ENCODE measurements at places on chromosomes 16 and 17. TPM values are rescaled to one million over a fixed set of nuclear protein-coding genes. Genes with fewer than 3 reads are reported as not detected.

Gene HNF1B
- not detected for total RNA-seq

Gene NPIPA8
- total RNA-seq: 7.6 TPM

Gene KLHL10
- 0.25 TPM for total RNA-seq

Gene COL1A1
- 41.1 TPM for total RNA-seq

Gene SLX1A
- 10.1 TPM for total RNA-seq

Gene PRDM7
- not detected for total RNA-seq

Gene GPRC5B
- 37.9 TPM for total RNA-seq

Gene PRSS53
- 1.5 TPM for total RNA-seq

Gene KCNG4
- not detected for total RNA-seq

Gene CACNB1
- total RNA-seq: 30.2 TPM

Gene AANAT
- not detected for total RNA-seq

Gene AATK
- 7.9 TPM for total RNA-seq

Gene ADCY9
- total RNA-seq: 7.1 TPM

Gene PYCARD
- total RNA-seq: 3.2 TPM

Gene CDH5
- total RNA-seq: 6.9 TPM

Gene TPPP3
- 4.4 TPM for total RNA-seq

Gene HCRT
- total RNA-seq: not detected

Gene CDK3
- 3.0 TPM for total RNA-seq

Gene KCNH6
- 0.25 TPM for total RNA-seq

Gene OTOA
- total RNA-seq: 0.25 TPM

Gene CNTNAP1
- total RNA-seq: 6.6 TPM

Gene HEATR9
- total RNA-seq: not detected

Gene CNTD1
- 1.5 TPM for total RNA-seq

Gene MFAP4
- total RNA-seq: 2.0 TPM

Gene LRRC37A
- 3.0 TPM for total RNA-seq

Gene GCGR
- total RNA-seq: not detected

Gene SCNN1G
- total RNA-seq: 0.98 TPM

Gene ZP2
- not detected for total RNA-seq

Gene CTCF
- total RNA-seq: 46.2 TPM

Gene FBXL16
- 9.3 TPM for total RNA-seq

Gene KRT24
- total RNA-seq: not detected

Gene MT1X
- 9.6 TPM for total RNA-seq

Gene CCL8
- 0.25 TPM for total RNA-seq

Gene HS3ST3A1
- total RNA-seq: 0.74 TPM

Gene FBXO39
- total RNA-seq: not detected

Gene ST6GALNAC1
- 2.5 TPM for total RNA-seq

Gene FA2H
- total RNA-seq: 0.49 TPM

Gene MEOX1
- total RNA-seq: 0.25 TPM

Gene TAT
- total RNA-seq: not detected

Gene DPEP2
- total RNA-seq: 0.98 TPM

Gene RNF227
- 10.8 TPM for total RNA-seq

Gene CYBA
- total RNA-seq: 13.5 TPM

Measured in temporal lobe (tissue), 4 donors.